ENCODE measurements at places on chromosomes 6 and 20.

- DNase-seq, result no peak
Measured at GRCh38 chr6:33211666-33212422, 3.5 kb downstream of the RING1 start.

DNA sequence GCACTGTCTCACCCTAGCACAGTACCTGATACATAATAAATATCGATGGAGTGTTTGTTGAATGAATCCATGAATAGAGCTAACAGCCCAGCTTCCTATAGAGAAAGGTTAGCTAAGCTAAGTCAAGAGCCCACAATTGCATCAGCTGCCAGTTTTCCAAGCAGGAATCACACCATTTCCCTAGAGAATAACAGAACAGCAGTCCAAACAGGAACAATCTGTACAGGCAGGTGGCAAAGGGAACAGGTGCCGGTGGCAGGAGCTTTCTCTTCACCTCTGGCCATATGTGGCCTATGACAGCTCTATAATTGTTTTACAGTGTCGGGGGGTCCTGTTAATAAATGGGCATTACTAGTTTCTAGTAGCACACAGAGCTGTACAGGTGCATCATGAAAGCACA, 38.8 kb downstream of the ISM1 start:
- DNase-seq, result no peak

GRCh38 chr6:107318100-107318736, 141.1 kb downstream of the PDSS2 start:
- no peak for DNase-seq

DNA sequence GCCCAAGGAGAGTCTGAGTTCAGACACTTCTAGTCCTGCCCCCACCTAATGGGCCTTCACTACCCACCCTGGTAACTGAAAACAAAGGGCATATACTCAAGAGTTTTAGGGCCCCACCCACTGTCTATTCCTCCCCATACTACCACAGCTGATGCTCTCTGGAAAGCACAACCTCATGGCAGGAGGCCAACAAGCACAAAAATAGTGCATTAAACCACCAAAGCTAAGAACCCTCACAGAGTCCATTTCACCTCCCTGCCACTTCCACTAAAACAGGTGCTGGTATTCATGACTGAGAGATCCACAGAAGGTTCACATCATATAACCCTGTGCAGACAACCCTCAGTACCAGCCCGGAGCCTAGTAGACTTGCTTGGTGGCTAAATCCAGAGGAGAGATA, 132.1 kb upstream of the ADGRB3 start:
- DNase-seq, result no peak

DNA sequence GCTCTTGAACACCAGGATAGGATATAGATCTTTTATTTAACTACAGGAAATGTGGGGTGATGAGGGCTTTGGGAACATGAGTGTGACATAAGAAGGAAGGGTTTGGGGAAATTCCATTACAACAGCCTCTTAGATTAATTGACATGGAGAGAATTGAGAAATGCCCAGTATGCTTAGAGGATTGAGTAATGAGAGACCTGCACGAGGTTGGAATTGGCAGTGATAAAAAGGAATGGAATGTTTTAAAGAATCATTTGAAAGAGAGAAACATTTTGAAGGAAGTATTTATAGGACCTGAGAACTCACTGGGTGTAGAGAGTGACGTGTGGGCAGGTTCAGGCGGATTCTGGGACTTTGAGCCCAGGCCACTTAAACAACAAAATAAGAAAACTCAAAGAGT, 227.0 kb downstream of the BMP2 start:
- DNase-seq, result no peak

GRCh38 chr6:44049163-44049988, 77.9 kb downstream of the MRPL14 start:
- DNase-seq, result no peak

DNA sequence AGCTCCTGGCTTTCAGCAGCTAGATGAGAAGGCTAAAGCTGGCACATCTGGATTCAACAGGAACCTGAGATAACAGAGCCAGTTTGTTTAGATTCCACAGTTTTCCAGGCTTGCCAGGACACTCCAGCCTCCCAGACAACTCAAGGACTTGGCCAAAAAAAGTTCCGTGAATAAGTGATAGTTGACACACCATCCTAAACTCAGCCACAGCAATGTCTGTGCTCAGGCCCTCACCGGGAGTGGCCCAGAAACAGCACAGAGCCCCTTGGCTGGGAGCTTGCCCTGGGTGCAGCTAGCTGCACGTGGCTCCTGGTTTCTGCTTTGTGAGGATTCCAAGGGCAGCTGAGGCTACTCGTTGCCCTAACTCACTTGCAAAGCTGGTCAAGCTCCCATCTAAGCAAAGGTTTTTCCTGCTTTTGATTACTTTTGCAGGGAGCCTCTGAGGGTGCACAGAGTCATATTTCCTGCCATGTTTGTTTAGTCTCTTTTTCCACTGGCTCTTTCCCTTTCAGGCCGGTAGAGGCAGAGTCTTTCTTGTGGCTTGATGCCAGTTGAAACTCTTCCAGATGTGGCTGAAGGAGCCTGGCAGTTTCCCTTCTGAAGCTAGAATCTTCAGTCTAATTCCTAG, 118.3 kb upstream of the ECI2 start:
- no peak for DNase-seq
